ENCODE measurements at places on chromosomes 6 and 20. TPM values are rescaled to one million over a fixed set of nuclear protein-coding genes. Genes with fewer than 3 reads are reported as not detected.
A peak's percentile ranks its signal among the peaks of the same experiment; 100 is the strongest.

- no peak overlapping the region for H3K27ac ChIP-seq
- DNase-seq = no peak
- H3K36me3 ChIP-seq = no peaks in the 10 kb centered on the region
Observed at GRCh38 chr6:141634269-141634668, 498.5 kb upstream of the GJE1 start.

DNA sequence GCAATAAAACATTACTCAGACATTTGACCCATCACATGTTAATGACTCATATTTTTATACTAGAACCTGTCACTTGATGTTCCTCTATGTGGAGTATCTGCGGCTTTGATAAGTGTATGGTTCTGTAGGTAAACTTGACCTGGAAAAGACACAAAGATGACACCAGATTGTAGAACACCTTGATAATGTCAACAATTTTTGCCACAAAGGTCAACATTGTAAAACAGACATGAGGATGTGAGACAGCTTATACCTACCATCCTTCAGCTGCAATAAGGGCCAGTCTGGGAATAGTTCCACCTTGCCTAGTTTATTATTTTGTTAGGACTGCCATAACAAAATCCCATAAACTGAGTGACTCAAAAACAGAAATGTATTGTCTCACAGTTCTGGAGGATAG is 202.4 kb downstream of the LMBRD1 start:
- no peak for DNase-seq
- no peak overlapping the region for H3K27ac ChIP-seq
- no peaks in the 10 kb centered on the region for H3K27me3 ChIP-seq
- no peaks in the 10 kb centered on the region for H3K36me3 ChIP-seq
- no peaks in the 10 kb centered on the region for H3K4me1 ChIP-seq
- no peak overlapping the region for H3K4me3 ChIP-seq

DNA sequence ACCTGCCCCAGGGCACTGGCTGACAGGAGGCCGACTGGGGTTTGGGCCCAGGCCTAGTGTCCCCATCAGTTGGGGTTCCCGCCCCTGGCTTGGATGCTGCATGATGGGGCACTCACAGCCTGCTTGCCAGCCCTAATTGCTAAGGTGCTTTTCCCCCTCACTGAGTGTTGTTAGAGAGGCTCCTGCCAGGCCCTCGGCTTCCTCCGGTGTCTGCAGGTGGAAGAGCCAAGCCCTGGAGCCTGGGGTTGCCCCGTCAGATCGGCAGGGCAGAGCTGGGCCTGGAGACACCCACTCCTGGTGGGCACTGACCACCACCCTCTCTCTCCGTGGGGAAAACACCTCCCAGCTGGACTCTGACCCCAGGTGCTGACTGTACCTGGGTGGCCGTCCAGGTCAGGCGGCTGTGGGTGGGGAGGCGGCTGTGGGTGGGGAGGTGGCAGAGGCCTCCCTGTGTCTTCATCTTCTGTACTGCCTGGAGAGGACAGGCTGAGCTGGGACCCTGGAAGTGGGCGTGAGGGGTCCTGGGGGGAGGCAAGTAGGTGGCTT is 6.0 kb upstream of the CABLES2 start:
- no peak for DNase-seq
- H3K27ac ChIP-seq = no peak overlapping the region
- H3K4me1 ChIP-seq = peaks cover 20% of the 10 kb centered on the region
- no peak overlapping the region for H3K4me3 ChIP-seq
- peaks cover 4% of the 10 kb centered on the region for H3K27me3 ChIP-seq
- H3K36me3 ChIP-seq = no peaks in the 10 kb centered on the region

DNA sequence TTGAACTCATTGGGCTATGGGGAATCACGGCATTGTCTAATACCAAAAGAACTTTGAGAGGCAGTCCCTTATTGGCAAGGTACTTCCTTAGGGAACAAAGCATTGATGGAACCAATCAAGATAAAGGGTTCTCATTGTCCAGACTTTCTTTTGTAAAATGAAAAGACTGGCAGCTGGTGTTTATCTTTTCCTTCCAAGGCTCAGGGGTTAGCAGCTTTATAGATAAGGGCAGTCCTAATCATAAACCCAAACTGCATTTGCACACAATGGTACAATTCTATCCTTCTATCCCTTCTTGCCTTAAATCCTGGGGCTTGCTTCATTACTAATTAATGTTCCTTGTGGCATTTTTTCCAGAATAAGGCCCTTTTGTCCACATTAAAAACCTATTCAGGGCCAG is 28.6 kb downstream of the CDK19 start:
- H3K36me3 ChIP-seq = no peaks in the 10 kb centered on the region
- no peak for DNase-seq
- no peak overlapping the region for H3K27ac ChIP-seq
- no peaks in the 10 kb centered on the region for H3K4me1 ChIP-seq

GRCh38 chr6:105711216-105711615 is 308.3 kb upstream of the PREP start:
- no peaks in the 10 kb centered on the region for H3K27me3 ChIP-seq
- H3K36me3 ChIP-seq = no peaks in the 10 kb centered on the region
- H3K4me3 ChIP-seq = no peak overlapping the region
- no peak for DNase-seq

- H3K4me3 ChIP-seq = no peak overlapping the region
- H3K27me3 ChIP-seq = no peaks in the 10 kb centered on the region
- no peak for DNase-seq
- H3K27ac ChIP-seq = no peak overlapping the region
- H3K4me1 ChIP-seq = no peaks in the 10 kb centered on the region
Observed at GRCh38 chr20:56422076-56422823, 10.2 kb downstream of the CASS4 start.

GRCh38 chr20:32062776-32063170 is 10.7 kb downstream of the HCK start:
- peaks cover 7% of the 10 kb centered on the region for H3K27me3 ChIP-seq
- H3K36me3 ChIP-seq = no peaks in the 10 kb centered on the region
- no peak overlapping the region for H3K4me3 ChIP-seq
- no peaks in the 10 kb centered on the region for H3K4me1 ChIP-seq

The RNF217 gene
- total RNA-seq = 41.0 TPM

GRCh38 chr6:29826271-29826670 is 1.4 kb upstream of the HLA-G start:
- DNase-seq = no peak
- no peak overlapping the region for H3K27ac ChIP-seq
- H3K36me3 ChIP-seq = no peaks in the 10 kb centered on the region
- H3K4me3 ChIP-seq = no peak overlapping the region

The ZC2HC1B gene
- not detected for total RNA-seq

GRCh38 chr6:71194724-71195123 is 93.9 kb upstream of the OGFRL1 start:
- H3K4me1 ChIP-seq = no peaks in the 10 kb centered on the region
- no peak for DNase-seq
- H3K36me3 ChIP-seq = no peaks in the 10 kb centered on the region
- no peak overlapping the region for H3K27ac ChIP-seq
- no peaks in the 10 kb centered on the region for H3K27me3 ChIP-seq
- H3K4me3 ChIP-seq = no peak overlapping the region

GRCh38 chr6:17012421-17013225 is 89.2 kb upstream of the STMND1 start:
- H3K4me1 ChIP-seq = no peaks in the 10 kb centered on the region
- no peak for DNase-seq
- H3K4me3 ChIP-seq = no peak overlapping the region

The BNIP5 gene
- total RNA-seq = not detected

GRCh38 chr20:16759181-16759563 is 11.0 kb downstream of the OTOR start:
- H3K36me3 ChIP-seq = no peaks in the 10 kb centered on the region
- no peak for DNase-seq
- peaks cover 8% of the 10 kb centered on the region for H3K4me1 ChIP-seq

GRCh38 chr6:35562060-35562459 is 49.4 kb upstream of the TULP1 start:
- no peaks in the 10 kb centered on the region for H3K4me1 ChIP-seq
- H3K4me3 ChIP-seq = no peak overlapping the region
- no peak overlapping the region for H3K27ac ChIP-seq
- no peak for DNase-seq
- H3K36me3 ChIP-seq = no peaks in the 10 kb centered on the region

The ENPP5 gene
- 2.2 TPM for total RNA-seq

DNA sequence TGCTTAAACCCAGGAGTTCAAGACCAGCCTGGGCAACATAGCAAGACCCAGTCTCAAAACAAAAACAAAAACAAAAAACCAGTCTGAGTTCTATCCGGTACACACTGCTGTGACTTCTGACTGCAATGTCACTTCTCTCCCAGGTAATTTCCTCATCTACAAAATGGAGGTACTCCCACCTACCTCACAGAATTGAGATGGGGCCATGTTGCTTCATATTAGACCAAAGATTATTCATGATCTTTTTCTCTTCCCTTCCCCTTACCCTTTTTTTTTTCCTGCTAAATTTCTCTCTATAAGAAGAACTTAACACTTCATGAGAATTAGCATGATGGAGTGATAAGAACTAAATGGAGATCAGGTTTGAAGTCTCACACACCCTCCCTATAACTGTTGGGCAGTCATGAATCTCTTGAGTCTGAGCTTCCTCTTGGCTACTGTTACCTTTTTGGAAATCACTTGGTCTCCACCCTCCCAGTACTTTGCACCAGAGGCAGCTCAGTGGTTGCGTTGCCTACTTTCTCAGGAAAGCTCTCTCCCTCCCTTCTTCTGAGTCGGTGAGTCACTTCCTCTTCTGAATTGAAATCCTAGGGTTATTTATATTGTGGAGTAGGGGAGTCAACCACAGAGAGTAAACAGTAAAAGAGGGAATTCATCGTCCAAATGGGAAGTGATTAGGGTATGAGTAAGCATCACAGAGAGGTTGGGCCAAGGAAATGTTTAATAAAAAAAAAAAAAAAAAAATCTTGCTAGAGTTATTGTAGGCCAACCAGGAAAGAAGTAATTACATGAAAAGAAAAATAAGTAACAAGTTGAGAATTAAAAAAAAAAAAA is 59.9 kb upstream of the MAP7 start:
- H3K27me3 ChIP-seq = no peaks in the 10 kb centered on the region
- no peak overlapping the region for H3K4me3 ChIP-seq
- no peaks in the 10 kb centered on the region for H3K4me1 ChIP-seq
- H3K27ac ChIP-seq = peak overlapping the region; percentile 65

The DEFB115 gene
- not detected for total RNA-seq

DNA sequence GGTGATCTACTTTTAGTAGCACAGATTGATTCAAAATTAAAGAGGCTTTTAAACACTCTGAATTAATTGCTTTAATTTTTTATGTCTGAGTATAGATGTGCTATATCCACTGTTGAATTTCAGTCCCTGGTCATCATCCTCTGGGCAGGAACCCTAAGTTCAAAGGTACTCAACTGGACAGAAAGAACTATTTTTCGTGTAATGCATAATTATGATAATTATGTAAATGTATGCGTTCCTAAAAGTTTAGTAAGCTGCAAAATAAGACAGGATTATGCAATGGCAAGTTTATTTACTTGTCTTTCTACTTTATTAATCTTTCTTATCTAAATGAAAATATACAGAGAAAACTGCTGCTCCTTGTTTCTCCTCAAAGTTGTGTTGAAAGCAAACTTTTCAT is 690.1 kb upstream of the MAN1A1 start:
- no peaks in the 10 kb centered on the region for H3K27me3 ChIP-seq
- no peaks in the 10 kb centered on the region for H3K36me3 ChIP-seq
- H3K4me3 ChIP-seq = no peak overlapping the region
- DNase-seq = no peak

The ZNF311 gene
- total RNA-seq = 3.7 TPM

GRCh38 chr6:52063584-52064344 is 23.6 kb downstream of the PKHD1 start:
- no peak overlapping the region for H3K27ac ChIP-seq
- no peaks in the 10 kb centered on the region for H3K4me1 ChIP-seq
- H3K27me3 ChIP-seq = no peaks in the 10 kb centered on the region

DNA sequence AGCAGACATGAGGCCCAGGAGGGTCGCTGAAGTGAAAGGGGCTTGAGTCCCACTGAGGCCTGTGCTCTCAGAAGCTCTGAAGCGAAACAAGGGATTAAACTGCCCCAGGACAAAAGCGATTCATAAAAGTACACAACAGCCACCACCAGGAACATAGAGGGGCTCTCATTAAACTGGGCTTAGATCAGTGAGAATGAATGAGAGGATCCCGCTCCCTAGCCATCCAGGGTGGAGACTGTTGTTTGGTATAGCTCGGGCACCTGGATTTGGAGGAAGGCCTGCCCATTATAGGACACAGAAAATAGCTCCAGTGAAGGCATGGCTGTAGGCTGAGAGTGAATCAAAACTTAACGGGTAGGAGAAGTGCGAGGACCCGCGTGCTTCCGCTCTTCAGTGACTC is 91.6 kb upstream of the TAB2 start:
- H3K4me3 ChIP-seq = no peak overlapping the region
- no peaks in the 10 kb centered on the region for H3K36me3 ChIP-seq
- no peak overlapping the region for H3K27ac ChIP-seq
- no peaks in the 10 kb centered on the region for H3K27me3 ChIP-seq
- no peak for DNase-seq

- no peaks in the 10 kb centered on the region for H3K36me3 ChIP-seq
- H3K4me1 ChIP-seq = no peaks in the 10 kb centered on the region
- H3K27me3 ChIP-seq = no peaks in the 10 kb centered on the region
Observed at GRCh38 chr6:90936286-90936685, 349.4 kb upstream of the MAP3K7 start.

GRCh38 chr6:345747-346385 is 45.7 kb upstream of the IRF4 start:
- H3K27me3 ChIP-seq = no peaks in the 10 kb centered on the region
- no peak overlapping the region for H3K27ac ChIP-seq
- H3K36me3 ChIP-seq = no peaks in the 10 kb centered on the region
- DNase-seq = no peak
- H3K4me1 ChIP-seq = no peaks in the 10 kb centered on the region
- H3K4me3 ChIP-seq = no peak overlapping the region

DNA sequence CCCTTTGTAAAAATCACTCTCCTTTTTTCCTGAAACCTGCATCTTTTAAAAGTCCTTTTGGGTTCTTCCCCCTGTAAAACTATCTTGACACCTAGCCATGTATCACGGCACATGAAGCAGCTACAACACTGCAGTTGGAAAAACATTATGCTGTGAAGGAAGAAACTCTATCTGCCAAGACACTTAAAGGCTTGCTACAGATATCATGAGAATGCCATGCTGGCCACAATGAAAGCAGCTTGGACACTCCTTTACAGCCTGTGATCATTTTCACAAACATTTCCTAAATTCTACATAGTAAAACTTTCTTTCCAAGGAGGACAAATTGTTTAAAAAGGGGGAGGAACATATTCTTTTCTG is 31.8 kb downstream of the CNKSR3 start:
- H3K36me3 ChIP-seq = no peaks in the 10 kb centered on the region
- DNase-seq = no peak
- peak overlapping the region; percentile 39 for H3K27ac ChIP-seq
- H3K27me3 ChIP-seq = no peaks in the 10 kb centered on the region
- H3K4me1 ChIP-seq = peaks cover 8% of the 10 kb centered on the region
- no peak overlapping the region for H3K4me3 ChIP-seq

The VGLL2 gene
- total RNA-seq = not detected

Data from breast epithelium (tissue), 4 donors.